ENCODE measurements at places on chromosomes 1 and 21.
A peak's percentile ranks its signal among the peaks of the same experiment; 100 is the strongest.

DNA sequence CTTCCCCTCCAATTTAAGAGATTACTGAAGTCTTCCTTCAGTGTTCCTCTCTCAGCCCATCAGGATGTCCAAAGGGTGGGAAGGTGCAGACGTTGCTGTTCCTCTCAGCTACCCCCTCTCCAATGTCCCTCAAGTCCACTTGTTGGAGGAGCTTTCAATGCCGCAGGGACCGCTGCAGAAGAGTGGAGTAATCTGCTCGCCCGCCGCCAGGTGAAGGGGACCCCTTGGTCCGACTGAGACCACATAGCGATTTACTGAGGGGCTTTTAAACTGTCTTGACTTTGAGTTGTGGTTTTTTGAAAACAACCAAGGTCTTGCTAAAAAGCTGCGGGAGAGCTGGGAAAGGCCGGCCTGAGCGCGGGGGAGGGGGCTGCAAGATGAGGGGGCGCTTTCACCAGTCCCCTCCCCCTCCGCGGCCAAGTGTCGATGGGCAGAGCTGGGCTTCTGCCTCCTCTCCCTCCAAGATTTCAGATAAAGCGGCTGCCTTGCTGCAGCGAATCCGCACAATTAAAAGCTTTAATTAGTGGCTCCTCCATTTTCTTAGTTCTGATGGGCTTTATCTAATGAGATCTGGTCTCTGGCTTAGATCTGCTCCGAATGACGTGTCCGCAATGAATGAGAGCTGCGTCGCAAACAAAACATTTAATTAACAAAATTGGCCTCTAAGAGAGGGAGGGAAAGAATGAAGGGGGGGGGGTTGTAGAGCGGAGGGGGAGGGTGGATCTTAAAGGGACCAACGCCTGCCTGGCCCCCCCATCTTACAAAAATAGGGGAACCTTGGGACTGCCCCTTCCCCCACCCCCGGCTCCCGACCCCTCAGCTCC is 5.9 kb downstream of the LMO4 start:
- no peak for DNase-seq

- DNase-seq: no peak
Measured at GRCh38 chr1:245332085-245332484, 177.3 kb downstream of the KIF26B start.

GRCh38 chr1:18823438-18823837 is 36.0 kb downstream of the TAS1R2 start:
- no peak for DNase-seq

DNA sequence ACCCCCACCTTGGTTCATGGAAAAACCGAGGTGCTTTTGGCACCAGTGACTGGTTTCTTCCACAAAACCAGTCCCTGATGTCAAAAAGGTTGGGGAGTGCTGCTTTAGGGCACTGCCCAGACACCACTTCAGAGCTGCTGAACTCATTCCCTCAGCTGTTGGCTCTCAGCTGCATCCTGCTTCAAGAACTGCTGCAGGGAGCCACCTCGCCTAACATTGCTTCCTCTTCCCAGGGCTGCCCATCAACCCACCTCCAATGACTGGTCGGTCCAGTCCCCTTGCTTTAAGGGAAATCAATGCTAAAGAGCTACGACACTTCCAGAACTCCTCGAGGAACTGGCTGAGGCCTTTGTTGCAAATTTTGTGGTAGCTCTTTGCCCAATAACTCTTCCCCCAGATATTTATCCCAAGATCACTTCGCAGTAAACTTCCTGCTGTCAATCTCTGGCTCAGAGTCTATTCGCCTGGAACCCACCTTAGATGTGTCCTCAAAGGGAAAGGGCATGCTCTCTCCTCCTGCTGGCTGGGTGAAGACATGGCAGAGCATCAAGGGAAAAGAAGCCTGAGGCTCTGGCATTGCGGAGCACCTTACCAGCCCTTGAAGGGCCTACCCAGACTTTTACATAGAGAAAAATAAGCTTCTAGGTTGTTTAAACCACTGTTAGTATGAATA is 29.0 kb downstream of the C1orf52 start:
- no peak for DNase-seq

- DNase-seq: no peak
Measured at GRCh38 chr1:232726048-232726779, 79.0 kb upstream of the MAP10 start.

- peak; percentile 72 for DNase-seq
Measured at GRCh38 chr1:116498789-116499628, 71.8 kb downstream of the CD58 start.

DNA sequence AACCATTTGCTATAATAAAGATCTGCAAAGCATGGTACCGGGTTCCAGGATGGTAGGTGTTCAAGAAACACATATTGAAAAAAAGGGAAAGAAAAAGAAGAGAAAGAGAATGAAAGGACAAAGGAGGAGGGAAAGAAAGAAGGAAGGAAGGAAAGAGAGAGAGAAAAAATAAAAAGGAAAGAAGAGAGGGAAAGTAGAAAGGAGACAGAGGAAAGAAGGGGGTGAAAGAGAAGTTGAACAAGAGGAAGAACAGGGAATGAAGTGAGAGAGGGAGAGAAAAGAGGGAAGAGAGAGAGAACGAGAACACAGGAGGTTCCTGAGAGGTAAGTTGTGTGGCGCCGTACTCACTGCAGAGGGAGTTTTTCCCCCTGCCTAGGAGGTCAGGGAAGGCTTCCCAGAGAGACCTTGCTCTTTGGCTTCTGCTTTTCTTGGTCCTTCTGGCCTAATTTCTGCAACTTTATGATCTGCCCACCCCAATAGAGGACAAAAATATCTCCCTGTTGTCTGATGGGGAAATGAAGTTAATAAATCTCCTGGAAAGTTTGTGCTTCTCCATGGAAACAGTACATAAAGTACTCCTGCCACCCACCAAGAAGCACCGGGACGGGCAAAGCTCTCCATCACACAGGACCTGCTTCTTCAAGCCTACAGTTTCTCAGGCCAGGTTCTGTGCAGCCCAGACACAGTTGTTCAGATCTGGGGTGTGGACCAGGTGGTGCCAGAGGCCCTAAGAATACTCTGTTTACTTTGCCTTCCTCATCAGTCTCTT is 124.8 kb downstream of the ROR1 start:
- DNase-seq: no peak

DNA sequence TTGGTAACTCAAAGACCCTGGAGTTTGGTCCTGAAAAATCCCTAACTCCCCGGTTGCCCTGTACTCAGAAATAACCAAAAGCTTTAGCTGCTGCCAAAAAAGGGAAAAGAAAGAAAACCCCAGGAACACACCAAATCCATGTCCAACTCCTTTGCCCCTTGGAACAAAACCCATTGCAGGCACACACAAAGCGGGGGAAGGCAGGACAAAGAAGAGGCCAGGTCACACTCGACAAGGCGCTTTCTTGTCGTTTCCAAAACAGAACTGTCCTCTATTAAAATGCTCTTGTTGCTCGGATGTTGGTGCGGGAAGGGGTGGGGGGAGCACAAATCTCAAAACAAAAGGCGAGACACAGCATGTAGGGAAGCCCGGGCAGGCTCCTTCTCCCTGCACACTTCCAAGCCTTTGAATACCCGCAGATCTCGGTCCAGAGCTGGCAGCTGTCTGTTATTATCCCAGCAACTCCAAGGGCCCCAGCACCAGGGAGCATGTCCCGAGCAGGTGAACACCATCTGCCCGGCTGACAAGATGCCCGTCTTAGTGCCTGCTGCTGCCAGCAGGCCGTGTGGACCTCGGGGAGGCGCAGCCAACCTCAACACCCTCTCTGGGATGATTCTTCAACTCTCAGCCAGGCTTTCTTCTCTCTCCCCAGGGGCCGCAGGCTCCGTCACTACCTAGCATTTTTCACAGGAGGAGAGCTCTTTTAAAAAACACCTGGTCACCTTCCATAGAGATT is 96.4 kb downstream of the SSBP3 start:
- DNase-seq: peak; percentile 91

GRCh38 chr1:115771847-115772457 is 3.4 kb upstream of the CASQ2 start:
- DNase-seq: peak; percentile 87

DNA sequence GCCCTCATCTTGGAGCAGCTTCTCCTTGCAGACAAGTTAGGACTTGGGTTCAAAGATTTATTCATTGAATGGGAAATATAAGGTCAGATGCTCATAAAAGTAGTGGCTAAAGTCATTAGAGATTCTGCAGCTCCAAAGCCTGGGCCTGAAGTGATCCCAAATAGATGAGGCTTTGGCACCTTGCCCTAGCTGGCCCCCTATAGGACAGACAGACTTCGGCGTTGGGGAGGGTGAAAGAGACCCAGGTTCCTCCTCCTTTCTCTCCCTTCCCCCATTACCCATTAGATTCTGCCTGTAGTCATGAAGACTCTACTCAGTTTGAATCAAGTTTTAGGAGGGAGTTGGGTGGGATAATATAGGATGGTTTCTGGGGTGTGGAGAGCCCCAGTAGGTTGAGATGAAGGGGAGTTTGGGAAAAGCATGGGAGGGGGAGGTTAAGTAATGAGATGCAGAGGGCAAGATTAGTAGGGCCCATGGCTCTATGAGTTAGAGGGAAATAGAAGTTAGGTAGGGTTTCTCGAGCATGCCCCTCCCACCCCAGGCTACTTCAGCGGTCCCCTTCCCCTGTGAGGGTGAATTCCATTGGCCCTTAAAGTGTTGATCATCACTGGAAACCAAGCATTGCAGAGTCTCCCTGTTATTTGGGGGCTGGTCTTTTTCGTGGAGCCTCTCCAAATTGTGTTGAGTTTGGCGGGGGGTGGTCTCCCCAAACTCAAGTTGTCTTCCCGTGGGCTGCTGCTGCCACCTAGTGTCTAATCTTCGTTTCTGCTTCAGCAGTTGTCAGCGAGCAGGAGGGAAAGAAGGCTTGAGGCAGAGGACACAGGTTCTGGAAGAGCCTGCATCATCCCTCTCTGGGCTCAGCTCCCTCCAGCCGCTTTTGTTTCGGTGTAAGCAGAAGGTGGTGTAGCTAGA is 2.1 kb upstream of the AHDC1 start:
- DNase-seq: peak; percentile 59

GRCh38 chr1:33032126-33032869 is 4.4 kb downstream of the AK2 start:
- DNase-seq: no peak

DNA sequence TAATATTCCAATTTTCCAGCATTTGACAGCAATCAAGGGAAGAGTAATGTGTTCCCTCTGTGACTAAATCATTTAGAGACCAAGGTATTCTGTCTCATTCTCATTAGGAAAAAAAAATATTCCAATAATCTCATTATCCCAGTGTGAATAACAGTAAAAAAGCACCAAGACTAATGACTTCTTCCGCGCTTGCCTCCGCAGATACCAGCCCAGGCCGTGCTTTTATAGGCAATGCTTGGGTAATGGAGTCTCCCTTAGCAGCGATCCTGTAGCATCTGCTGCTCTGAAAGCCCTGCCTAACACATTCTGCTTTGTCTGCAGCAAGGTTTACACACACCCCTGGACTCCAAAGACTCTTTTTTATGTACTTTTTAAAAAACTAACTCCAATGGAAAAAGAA is 470.0 kb upstream of the CAMK1G start:
- DNase-seq: no peak

DNA sequence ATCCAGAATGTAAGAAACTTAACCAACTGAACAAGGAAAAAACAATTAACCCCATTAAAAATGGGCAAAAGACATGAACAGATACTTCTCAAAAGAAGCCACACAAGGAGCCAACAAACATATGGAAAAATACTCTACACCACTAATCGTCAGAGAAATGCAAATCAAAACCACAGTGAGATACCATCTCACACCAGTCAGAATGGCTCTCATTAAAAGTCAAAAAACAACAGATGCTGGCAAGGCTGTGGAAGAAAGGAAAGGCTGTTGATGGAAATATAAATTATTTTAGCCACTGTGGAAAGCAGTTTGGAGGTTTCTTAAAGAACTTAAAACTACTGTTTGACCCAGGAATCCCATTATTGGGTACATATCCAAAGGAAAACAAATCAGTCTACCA is 51.2 kb downstream of the RGS4 start:
- no peak for DNase-seq

DNA sequence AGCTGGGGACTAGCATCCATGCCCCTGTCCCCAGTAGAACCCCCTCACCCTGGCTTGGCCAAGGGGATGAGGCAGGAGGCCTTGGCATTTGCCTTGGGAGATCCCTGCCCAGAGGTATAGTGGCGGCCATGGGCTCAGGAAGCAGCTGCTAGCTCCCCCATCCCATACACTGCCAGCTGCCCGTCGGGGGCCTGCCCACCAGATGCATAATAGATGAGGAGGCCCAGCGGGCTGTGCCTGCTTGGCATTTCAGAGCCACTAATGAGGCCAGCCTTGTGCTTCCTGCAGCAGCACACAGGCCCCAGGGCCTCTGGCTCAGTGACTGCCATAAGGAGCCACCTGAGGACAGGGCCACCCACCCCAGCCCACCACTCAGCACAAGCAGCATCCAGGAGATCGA is 23.6 kb downstream of the RAP1GAP start:
- no peak for DNase-seq

- peak; percentile 25 for DNase-seq
Measured at GRCh38 chr1:15525050-15526020, 1.3 kb upstream of the DNAJC16 start.

DNA sequence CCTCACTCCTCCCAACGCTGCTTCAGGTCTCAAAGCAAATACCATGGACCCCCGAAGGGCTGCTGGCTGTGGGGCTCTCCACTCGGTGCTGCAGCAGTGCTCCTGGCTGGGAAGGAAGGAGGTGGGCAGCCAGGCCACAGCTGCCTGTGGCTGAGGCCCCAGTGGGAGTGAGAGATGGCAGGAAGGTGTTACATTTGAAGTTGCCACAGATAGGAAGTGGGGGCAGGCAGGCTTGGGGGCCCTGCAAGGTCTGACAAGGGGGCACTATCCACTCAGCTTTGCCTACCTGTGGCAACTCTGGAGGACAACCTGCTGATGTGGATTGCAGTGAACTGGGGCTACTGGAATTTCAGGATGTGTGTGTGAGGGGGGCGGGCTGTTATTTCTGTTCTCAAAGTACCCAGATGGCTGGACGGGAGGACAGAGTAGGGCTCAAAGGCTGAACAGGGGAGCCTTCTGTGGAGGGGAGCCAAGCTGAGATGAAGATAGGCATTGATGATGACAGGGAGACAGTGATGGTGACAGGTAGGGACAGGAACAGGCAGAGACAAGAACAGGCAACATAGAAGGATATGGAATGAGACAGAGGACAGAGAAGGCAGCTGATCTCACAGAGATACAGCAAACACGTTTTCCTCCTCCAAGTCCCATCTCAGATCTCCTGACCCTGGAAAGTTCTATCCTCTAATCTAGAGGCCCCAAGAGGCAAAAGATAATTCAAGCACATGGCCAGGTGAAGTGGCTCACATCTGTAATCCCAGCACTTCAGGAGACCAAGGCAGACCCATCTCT is 1.8 kb downstream of the ZNF683 start:
- DNase-seq: no peak

GRCh38 chr1:153374071-153374470 is 1.4 kb downstream of the S100A12 start:
- DNase-seq: no peak

DNA sequence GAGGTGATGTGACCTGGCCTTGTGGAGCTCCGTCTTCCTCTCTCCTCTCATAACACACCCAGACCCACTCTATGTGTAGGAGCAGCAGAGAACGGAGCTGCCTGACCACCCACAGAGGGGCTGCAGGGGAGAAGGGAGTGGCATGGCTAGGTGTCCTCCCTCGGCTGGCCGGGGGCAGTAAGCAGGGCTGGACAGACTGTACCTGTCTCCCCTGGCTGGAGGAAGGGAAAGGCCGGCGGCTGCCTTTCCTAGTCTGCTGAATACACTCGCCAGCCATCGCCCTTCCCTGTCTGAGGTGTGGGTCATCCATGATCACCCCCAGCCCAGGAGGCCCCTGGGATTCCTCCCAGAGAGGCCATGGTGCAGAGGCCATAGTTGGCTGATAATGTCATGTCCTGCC is 187.2 kb upstream of the AJAP1 start:
- DNase-seq: no peak
